Activated CD4-positive, alpha-beta T cell treated with anti-CD3 and anti-CD28 coated beads for 36 hours (primary cell): ENCODE measurements at places on chromosomes 3 and 15.

DNA sequence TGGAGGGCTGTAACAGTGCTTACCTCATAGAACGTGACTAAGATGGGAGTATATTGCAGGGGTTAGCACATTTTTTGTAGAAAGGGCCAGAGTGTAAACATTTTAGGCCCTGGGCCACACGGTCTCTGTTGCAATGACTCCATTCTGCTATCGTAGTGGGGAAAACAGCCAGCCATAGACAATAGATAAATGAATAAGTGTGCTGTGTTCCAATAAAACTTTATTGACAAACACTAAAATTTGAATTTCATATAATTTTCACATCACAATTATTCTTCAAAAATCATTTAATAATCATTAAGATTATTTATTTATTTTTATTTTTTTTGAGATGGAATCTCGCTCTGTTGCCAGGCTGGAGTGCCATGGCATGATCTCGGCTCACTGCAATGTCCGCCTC lies 478.6 kb downstream of the SHQ1 start:
- DNase-seq = no peak

GRCh38 chr15:85584872-85585271 lies 204.5 kb downstream of the AKAP13 start:
- no peak for DNase-seq

- no peak for DNase-seq
These were observed 146.6 kb downstream of the TBL1XR1 start for GRCh38 chr3:177050501-177051237.

DNA sequence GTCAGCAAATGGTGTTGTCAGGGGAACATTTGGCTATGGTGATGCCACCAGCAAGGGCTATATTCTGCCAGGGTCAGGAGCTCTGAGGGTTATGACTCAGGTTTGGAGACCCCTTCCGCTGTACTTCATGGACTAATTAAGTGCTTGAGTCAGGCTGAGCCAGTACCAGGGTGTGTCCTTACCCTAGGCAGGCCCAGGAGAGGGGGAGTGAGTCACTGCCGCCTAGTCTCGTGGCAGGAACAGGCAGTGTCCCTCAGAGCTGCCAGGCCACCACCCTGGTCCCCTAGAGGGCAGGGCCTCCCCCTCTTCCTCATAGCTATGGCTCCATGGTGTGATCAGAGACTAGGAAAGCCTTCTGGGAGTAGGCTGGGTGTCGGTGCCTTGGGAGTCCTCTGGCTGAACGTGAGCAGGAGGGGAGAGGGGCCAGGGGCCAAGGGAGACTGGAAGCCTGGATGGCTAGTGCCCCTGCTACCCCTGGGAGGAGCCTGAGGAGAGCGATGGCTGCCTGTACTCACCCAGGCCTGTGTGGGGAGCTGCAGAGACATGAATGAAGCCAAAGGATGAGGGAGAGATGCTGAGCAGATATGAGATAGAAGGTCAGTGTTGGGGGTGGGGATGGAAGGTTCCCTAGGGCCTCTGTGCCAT lies 10.6 kb downstream of the MAPKAPK3 start:
- peak; percentile 59 for DNase-seq

DNA sequence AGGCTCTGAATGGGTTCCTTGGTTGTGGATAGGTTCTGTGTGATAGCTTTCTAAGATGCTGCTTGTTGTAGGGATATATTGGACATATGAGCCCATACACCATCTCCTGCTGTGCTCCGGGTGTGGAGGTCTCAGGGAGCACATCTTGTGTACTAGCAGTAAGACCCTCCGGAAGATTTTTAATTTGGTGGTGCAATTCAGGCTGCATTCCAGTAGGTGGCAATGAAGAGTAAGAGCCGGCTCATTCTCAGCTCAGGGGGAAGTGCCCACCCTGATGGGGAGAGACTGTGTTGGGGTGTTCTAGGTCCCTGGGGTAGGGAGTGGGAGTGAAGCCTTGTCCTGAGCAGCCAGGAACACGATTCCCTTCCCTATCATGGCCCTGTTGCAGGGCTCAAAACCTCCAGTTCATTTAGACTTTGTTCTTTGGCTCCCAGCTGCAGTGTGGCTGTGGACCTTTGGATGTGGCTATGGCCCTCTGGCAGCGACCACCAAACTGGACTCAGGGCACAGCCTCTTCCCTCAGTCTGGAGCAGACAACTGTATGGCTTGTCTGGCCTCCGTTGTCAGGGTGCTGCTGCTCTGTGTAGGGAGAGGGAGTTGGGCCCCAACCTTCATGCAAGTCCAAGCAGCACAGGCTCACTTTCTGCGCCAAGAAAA lies 104.7 kb downstream of the UNC13C start:
- peak; percentile 20 for DNase-seq

GRCh38 chr3:161273589-161274218 lies 52.6 kb downstream of the NMD3 start:
- peak; percentile 49 for DNase-seq

- DNase-seq = peak; percentile 89
These were observed 308.4 kb downstream of the RPLP1 start for GRCh38 chr15:69760890-69761568.

GRCh38 chr3:170499562-170500156 lies 81.0 kb downstream of the CLDN11 start:
- DNase-seq = peak; percentile 30

DNA sequence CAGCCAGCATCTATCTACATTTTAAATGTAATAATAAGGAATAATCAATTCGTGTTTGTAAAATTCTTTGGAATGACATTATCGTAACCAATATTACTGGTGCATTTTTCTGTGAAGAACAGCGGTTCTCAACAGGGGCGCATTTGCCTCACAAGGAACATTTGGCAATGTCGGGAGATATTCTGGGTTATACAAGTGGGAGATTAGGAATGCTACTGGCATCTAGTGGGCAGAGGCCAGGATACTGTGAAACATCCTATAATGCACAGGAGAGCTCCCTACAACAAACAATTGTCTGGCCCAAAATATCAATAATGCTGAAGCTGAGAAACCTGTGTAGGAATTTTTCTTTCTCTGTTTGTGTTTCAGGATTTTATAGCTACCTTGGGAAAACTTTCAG lies 25.0 kb downstream of the ACP3 start:
- DNase-seq = no peak

DNA sequence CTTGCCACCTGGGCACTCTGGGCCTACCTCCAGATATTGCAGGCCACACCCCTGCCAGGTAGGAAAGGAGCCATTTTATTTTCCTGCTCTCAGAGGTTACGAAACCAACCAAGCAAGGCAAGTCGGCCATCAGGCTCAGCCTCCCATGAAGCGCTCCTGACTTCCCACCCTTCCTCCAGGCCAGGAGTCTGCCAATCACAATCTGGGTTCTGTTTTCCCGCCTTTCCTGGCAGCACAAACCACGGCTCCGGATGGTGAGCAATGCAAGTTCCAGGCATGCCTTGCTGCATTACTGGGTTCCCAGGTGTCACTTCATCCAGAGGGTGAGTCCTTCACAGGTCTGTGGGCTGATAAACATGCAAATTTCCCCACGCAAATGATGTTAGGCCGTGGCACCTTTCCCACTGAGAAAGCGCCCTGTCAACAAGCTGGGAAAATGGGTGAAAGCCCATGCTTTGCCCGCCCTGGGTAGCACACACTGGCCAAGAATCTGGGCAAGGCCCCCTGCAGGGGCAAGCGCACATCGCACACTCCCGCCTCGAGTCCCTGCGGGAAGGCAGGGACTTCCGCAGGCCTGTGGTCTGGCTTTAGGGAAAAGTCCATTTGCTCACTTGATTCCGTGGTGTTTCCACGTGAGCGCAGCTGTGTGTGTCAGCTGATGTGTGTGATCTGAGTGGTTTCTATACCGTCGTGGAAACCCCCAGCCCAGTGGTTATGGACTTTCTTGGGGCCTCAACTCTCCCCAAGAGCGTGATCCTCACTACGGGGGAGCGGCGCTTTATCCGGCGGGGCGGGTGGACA lies 61.6 kb upstream of the RYK start:
- peak; percentile 16 for DNase-seq

DNA sequence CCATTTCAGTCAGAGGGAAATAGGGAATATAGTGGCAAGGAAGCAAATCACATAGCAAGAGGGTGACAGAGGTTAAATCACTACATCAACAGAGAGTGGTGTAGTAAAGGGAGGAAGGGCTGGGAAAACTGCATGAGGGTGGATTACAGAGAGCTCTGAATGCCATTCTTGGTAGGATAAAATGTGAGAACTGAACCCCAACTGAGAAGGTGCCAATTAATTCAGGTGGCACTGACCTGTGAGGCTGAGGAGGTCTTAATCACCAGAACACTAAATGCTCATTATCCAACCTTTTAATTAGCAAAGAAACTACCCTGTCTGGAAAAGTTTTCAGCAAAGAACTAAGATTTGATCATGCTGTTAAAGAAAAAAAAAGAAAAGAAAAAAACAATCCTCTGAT lies 202.7 kb downstream of the LRRN1 start:
- DNase-seq = no peak

DNA sequence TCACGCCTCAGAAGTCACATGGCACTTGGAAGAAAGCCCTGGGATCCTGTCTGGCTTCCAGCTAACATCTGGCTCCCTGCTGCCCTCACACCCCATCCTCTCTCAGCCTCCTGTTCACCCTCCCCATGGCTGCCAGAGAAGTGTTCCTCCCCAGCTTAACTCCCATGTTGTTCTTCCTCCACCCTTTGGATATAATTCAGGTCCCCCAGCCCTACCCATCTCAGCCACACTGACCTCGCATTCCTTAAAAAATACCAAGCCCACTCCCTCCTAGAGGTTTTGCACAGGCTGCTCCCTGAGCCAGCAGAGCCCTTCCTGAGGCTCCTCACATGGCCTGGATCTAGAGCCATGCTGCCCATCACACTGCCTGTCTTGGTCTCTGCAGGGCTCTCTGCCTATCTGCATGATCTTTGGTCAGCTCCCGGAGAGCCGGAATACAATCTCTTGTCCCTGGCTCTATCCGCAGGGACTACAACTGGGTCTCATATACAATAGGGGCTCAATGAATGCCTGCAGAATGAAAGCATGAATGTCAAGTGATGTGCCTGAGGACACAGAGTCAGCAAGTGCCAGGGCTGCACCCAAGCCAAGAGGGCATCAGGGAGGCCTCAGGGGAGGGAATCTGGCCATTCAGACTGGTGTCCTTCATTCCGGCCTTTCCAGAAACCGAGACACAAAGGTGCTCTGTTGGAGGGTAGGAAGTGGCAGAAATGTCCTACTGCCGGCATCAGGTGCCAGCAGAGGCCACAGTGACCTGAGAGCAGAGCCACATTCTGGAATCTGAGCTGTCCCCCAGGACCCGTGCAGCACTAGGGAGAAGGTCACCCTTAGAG lies 3.8 kb upstream of the TKT start:
- no peak for DNase-seq

DNA sequence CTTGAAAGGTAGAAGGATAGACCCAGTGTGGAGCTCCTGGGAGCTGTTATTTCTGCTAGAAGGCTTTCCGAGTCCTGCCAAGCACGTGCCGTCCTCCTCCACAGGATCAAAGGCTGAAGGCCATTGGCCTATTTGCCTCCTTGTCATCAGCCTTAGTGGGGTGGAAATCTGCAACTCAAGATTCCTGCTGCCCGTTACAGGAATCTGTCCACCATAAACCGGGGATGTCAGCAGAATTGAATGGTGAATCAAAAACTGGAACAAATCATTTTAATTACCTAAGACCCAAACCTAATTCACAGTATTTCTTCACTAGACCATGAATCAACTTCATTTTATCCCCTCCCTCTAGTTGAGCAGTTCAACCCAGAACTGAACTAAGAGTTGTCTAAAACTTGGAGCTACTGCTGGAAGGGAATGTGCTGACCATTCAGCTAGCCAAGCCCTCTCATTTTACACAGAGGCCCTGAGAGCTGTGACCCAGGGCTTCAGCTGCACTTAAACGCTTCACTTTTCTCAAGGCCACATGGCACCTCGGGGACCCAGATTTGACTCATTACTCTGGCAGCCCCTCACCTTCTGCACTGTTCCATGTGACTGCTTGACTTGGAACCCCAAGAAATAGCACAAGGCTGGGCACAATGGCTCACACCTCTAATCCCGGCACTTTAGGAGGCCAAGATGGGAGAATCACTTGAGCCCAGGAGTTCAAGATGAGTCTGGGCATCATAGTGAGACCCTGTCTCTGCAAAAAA lies 36.8 kb upstream of the KIF23 start:
- DNase-seq = no peak

- DNase-seq = no peak
These were observed at the start of gene ADIPOQ for GRCh38 chr3:186842426-186843038. ADIPOQ (plus strand) TSS chr3:186842710; CDS start chr3:186853059, 10,349 bp downstream.

GRCh38 chr15:46701896-46702295 lies 1015.4 kb upstream of the SEMA6D start:
- DNase-seq = no peak

DNA sequence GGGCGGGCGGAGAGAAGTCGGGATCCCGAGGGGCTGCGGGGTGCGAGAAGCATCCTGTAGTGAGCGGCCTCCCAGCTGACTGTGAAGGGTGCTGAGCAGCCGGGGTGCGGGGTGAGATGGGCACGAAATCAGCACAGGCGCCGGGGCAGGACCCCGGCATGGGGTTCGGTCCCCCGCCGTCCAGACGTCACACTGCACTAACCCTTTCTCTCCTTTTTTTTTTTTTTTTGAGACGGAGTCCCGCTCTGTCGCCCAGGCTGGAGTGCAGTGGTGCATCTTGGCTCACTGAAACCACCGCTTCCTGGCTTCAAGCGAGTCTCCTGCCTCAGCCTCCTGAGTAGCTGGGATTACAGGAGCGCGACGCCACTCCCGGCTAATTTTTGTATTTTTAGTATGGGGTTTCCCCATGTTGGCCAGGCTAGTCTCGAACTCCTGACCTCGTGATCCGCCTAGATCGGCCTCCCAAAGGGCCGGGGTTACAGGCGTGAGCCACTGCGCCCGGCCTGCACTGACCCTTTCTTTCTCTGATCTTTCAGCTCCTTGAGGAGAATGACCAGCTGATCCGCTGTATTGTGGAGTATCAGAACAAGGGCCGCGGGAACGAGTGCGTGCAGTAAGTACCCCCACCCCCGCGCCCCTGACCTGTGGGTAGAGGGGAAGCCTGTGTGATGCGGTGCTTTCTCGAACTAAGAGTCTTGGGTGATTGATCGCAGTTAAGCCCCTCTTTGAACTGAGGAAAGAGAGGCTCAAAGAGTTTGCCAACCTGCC lies 513 bp downstream of the SS18L2 start:
- DNase-seq = peak; percentile 29

DNA sequence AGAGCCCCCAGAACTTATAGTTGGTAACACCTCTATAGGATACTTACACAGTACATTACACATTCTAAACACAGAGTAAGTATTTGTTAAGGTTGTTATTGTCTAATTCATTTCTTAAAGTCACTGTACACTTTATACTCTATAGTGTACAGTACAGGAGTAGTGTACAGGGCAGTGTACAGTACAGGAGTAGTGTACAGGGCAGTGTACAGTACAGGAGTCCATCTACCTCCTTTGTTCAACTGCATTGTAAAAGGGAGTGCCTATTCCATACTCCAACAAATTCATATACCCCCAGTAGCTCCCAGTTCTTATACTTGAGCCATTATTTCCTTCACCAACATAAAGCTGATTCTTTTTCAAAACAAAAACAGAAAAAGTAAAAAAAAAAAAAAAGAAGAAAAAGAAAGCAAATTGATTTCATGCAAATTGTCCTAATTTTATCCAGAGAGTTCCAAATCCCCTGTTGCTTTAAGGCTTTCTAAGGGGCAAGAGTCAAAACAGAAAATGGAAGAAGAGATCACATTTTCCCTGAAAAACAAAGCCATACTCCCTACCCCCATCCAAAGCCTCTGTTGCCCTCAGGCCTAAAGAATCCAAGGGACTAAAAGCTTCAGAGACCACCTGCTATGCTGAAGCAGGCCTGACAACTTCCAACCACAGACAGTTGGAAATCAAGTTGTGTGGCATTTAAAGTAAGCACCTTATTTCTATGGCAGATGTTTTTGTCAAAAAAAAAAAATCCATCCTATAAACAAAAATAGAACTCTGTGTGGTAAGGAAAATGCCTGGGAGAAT lies 125.6 kb downstream of the PLCH1 start:
- DNase-seq = no peak

GRCh38 chr3:8497582-8497981 lies 4.0 kb upstream of the LMCD1 start:
- DNase-seq = no peak
